ENCODE measurements at places on chromosomes 5 and 9. TPM values are rescaled to one million over a fixed set of nuclear protein-coding genes. Genes with fewer than 3 reads are reported as not detected.

- DNase-seq = no peak
Observed at GRCh38 chr5:179244044-179244443, 101.2 kb downstream of the ADAMTS2 start.

GRCh38 chr5:66848749-66849641 is 252.8 kb downstream of the MAST4 start:
- DNase-seq = no peak

DNA sequence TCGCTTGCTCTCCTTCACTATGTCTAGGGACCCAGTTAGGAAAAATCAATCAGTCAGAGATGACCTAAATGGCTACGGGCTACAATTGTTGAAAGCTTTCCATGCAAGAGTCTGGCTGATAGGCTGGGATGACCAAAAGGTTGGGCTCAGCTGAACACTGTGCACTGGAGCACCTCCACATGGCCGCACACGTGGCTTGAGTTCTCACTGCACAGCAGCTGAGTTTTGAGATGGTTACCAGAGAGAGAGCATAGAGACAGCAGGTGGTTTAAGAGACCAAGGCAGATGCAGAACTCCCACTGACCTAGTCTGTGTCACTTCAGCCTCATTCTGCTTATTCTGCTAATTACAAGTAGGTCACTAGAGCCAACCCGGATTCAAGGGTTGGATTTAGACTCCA is 2354.8 kb upstream of the C9orf72 start:
- DNase-seq = no peak

DNA sequence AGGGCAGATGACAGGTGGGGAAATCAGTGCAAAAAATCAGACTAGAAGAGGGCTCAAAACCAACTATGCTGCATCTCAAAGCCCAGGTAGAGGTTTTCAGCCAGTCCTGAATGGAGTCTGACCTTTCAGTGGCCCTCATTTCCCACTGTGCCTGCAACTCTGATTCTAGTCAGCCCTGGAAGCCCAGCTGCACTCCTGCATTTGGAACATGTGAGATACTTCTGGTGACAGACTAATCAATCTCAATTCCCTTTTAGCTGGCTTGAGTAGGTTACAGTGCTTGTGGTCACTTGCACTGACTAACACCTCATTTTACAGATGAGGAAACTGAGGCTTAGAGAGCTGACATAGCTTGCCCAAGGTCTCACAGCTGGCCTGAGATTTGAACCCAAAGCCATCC is 7.9 kb upstream of the ACSL6 start:
- no peak for DNase-seq

The SMIM27 gene
- 17.6 TPM for polyA plus RNA-seq

The APBA1 gene
- 13.6 TPM for polyA plus RNA-seq

The FGF1 gene
- polyA plus RNA-seq = 14.6 TPM
